Activated CD4-positive, alpha-beta T cell treated with anti-CD3 and anti-CD28 coated beads, Interleukin-10, Interleukin-2, amounts not matched to agents 100 ng/mL and 50 ng/mL, durations not matched to agents 16 hours and 8 hours (primary cell): ENCODE measurements at places on chromosomes 6 and 20.

GRCh38 chr6:44128020-44128917, 915 bp downstream of the TMEM63B start:
- no peak for DNase-seq

- DNase-seq: no peak
Measured at GRCh38 chr6:17413313-17413750, 19.9 kb downstream of the CAP2 start.

DNA sequence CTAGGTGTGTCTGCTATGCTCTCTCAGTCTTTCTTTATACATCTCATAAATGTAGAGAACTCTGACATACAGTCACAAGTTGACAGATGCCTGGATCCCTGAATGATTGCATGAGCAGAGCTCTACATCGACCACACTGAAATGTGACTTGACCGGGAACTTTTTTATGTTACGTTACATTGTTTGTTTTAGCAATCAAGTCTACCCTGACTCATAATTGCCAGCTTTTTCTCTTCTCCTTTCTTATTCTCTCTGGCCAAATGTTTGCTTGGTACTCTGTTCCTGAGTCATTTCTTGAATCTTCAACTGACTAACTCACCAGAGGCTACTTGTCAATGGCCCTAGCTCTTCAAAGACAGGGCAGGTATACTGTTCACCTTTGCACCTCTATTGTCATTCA, 213.6 kb upstream of the DTNBP1 start:
- DNase-seq: peak; percentile 85

DNA sequence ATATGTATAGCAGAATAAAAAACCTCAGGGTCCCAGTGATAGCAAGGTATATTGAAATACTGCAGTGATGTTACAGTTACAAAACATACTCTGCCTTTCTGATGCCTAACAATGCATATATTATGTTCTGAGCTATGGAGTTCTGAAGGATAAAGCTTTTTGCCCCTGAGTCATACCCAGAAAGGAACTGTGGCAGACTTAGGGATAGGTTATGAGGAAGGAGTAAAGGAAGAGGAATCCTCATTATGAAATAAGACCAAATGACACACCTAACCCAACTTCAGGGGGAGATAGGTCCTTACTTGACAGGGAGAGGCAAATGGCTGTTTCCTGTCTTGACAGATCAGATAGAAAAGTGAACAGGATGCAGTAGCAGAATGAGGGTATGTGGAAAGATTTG, 940.6 kb upstream of the FLRT3 start:
- DNase-seq: no peak

DNA sequence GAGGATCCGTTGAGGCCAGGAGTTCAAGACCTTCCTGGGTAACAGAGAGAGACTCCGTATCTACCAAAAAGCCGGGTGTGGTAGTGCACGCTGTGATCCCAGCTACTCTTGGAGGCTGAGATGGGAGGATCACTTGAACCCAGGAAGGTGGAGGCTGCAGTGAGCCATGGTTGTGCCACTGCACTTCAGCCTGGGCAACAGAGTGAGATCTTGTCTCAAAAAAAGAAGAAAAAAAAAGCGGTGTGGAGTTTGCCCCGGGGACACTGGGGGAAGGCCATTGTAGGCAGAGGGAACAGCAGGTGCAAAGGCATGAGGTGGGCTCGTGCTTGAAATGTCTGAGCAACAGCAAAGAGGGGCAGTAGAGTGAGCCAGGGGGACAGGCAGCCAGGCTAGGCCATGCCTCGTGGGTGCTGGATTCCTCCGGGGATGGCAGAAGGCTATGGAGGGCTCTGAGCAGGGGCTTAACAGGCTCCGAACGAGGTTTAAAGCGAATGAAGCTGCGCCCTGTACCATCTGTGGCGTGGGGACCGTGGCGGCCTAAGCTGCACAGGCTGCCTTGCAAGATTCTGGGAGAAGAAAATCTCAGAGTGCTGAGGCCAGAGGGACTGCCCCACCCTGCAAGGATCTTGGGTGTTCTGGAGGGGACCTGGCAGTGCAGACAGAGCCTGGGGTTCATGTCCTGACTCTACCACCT, 36.9 kb upstream of the NOL4L start:
- no peak for DNase-seq

DNA sequence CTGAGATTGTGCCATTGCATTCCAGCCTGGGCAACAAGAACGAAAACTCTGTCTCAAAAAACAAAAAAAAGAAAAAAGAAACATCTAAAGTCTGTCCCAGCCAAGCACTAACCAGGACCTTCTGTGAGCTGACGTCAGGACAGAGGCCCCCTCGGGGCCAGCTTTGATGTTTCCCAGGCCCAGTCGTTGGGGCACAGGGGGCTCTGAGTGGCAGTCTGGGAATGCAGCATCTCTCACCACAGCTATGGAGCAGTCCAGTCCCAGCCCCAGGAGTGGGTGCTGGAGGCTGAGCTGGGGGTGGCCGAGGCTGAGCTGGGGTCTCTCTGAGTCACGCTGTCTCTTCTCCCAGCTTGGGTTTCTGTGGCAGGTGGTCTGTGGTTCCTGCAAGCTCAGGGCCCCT, 46.0 kb upstream of the SRF start:
- no peak for DNase-seq

DNA sequence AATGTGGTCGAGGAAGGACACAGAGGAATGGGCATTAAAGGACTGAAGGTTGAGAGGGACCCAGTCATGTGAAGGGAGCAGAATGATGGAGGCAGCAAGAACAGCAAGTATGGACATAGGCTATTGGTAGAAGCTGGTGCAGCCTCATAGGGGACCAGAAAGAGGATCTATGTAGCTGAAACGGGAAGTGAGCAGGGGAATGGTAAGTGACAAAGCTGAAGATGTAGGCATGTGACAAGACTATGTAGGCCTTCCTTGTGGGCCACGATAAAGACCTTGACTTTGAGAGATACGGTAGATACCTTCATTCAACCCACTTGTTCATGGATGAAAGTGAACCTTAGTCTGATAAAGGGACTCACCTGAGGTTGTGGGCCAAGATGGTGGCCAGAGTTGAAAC, 3.5 kb downstream of the CTNNBL1 start:
- no peak for DNase-seq

DNA sequence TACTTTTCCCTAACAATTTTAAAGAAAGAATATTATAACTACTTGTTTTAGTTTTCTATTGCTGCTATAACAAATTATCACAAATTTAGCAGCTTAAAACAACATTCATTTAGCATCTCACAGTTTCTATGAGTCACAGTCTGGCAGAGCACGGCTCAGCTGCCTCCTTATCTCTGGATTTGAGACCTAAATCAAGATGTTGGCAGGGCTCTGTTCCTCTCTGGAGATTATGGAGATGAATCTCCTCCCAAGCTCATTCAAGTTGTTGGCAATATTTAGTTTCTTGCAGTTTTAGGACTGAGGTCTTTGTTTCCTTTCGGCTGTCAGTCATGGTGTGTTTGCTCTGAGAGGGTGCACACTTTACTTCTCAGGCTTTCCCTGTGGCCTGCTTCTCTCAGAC, 1065.8 kb upstream of the EYS start:
- DNase-seq: no peak

- DNase-seq: peak; percentile 32
Measured at GRCh38 chr6:5950361-5950785, 56.4 kb downstream of the NRN1 start.

GRCh38 chr6:119255492-119255891, 94.1 kb downstream of the MAN1A1 start:
- DNase-seq: no peak
